Stimulated activated CD8-positive, alpha-beta memory T cell treated with anti-CD3 and anti-CD28 coated beads, Interleukin-15, amount 100 ng/mL, for 24 hours (primary cell): ENCODE measurements at places on chromosomes 5 and 9.

DNA sequence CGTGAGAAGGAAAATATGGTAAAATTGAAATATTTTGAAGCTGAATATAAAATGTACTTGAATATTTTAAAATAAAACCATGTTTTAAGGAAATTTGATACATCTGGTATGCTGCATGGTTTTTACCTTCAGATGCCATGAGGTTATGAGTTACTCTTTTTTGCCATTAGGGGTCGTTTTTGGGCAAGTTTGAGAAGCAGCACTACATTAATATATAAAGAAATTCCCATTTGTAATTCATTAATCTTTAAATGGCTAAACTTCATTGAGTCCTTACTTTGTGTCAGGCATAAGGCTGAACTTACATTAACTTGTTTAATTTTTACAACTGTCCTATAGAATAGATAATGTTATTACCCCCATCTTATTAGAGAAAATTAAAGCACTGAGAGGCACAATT, 152.3 kb downstream of the KDM4C start:
- DNase-seq = no peak

DNA sequence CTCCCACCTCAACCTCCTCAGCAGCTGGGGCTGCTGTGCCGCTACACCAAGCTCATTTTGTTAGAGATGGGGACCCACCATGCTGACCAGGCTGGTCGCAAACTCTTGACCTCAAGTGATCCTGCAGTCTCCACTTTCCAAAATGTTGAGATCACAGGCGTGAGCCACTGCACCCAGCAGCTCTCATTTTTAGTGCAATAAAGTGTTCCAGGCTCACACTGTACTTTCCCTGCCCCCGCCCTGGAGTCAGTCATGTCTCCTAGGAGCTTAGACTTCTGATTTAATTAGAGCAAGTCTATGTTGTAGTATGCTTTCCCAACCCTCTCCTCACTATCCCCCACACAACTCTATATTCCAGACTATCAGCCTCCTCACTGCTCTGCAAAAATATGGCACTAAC, 238.0 kb upstream of the ACTBL2 start:
- DNase-seq = no peak

GRCh38 chr5:146799231-146799630, 79.3 kb downstream of the PPP2R2B start:
- DNase-seq = no peak

DNA sequence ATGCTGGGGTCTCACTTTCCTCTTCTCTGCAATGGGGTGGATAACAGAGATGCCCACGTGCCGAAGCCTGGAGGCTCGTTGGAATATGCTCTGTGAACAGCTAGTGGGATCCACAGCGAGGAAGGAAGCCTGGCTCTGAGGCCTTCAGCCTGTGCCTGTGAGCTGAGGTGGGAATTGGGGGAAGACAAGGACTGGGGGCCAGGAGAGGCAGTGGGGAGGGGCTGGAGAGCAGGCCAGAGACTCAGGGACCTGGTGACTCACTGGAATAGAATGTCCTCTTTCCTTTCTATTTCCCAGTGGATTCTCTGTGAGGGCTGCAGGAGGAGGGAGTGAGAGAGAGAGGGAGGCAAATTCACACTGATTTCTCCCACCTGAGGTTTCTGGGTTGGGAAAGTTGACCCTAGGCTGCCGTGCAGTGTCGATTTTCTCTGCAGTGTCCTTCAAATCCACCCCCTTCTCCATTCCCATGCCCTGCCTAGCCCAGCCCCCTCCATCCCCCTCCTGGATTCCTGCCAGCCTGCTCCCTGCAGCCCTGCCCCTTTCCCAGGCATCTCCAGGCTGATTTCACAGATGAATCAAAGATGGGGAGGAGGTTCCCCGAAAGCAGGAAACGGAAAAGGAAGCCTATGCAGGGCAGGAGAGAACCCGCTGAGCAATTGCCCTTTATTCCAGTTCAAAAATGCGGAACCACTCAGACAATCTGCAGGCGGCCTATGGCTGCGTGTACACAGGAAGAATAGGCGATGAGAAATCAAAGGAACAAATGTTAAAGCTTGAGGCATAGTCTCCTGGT, 1.4 kb upstream of the SPAAR start:
- DNase-seq = no peak

GRCh38 chr9:123191680-123192079, 76.7 kb downstream of the STRBP start:
- no peak for DNase-seq

DNA sequence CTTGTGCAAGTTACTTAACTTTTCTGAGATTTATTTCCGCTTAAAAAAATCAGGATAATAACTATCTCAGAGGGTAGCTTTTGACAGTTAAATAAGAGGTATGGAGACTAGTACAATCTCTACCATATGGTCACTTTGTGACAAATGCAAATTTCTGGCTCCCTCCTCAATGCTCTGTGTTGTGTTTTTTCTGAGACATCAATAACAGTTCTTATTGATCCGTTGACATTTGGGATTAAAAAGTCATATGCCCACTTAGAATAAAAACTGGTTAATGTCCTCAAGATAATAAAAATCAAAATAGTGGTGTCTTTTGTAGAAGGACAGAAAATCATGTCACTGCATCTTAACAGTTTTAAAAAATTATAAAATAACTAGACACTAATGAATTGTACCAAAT, 24.7 kb upstream of the LNPEP start:
- DNase-seq = no peak

- DNase-seq = no peak
Observed at GRCh38 chr5:131536850-131537448, 98.1 kb downstream of the RAPGEF6 start.

- no peak for DNase-seq
Observed at GRCh38 chr5:136242136-136242535, 49.2 kb upstream of the SMIM32 start.

- no peak for DNase-seq
Observed at GRCh38 chr5:38541174-38541725, 15.2 kb downstream of the LIFR start.

- DNase-seq = no peak
Observed at GRCh38 chr9:5516453-5517220, 6.3 kb downstream of the PDCD1LG2 start.

DNA sequence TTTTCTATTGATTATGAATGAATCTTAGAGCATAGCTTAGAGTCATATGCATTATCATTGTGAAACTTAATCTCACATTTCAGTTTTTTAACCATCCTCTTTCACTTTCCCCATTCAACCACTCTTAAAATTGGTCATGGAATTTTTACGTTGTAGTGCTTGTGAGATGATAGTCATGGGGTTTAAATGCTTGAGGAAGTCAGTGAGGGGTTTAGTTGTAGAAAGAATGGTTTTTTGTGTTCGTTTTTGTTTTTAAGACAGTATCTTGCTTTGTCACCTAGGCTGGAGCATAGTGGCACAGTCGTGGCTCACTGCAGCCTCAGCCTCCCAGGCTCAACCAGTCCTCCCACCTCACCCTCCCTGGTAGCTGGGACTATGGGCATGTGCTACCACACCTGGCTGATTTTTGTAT, 19.6 kb downstream of the UGCG start:
- DNase-seq = no peak
